ENCODE measurements at places on chromosomes 4 and X. TPM values are rescaled to one million over a fixed set of nuclear protein-coding genes. Genes with fewer than 3 reads are reported as not detected.

The CPLX1 gene
- not detected for total RNA-seq

DNA sequence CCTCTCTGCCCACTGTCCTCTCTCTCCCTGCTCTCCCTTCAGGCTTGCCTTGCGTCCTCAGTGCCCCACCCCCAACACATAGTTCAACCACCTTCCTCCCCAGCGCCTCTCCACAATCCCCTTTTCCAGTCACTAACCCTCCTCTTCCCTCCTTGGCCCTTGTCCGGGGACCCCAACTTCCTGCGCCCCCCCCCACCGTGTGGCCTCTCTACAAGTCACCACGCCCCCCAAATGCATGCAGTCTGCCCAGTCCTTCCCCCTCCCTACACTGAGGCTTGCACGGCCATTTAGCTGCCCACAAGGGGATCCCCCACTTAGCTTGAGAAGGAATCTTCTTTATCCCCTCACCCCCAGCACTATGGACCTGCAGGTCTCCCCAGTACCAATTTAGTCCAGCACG, 569 bp downstream of the CXCR3 start:
- DNase-seq, result no peak

The GAGE12E gene
- not detected for total RNA-seq

The DDX53 gene
- total RNA-seq, result not detected

DNA sequence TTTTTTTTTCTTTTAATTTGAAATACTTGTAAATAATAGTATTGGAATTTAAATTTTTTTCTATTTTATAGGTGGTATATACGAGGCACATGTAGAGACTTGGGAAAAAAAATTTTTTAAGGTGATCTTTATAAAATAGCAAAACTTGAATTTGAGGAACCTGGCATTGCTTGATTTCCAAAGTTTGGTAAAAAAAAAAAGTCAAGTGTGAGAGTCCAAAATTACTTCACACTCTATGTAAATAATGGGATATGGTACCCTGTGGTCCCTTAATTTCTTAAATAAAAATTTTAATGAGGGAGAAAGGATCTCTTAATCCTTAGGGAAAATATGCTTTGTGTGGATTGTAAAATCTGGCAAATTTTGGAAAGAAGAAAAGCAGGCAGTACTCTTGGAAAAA, 19.0 kb downstream of the SPRY1 start:
- DNase-seq, result no peak

- no peak for DNase-seq
These were observed 77.5 kb downstream of the HHIP start for GRCh38 chr4:144723471-144723870.

The PDLIM3 gene
- 3.0 TPM for total RNA-seq

- DNase-seq, result peak; percentile 29
These were observed 107.8 kb upstream of the MCF2 start for GRCh38 chrX:139815771-139816170.

DNA sequence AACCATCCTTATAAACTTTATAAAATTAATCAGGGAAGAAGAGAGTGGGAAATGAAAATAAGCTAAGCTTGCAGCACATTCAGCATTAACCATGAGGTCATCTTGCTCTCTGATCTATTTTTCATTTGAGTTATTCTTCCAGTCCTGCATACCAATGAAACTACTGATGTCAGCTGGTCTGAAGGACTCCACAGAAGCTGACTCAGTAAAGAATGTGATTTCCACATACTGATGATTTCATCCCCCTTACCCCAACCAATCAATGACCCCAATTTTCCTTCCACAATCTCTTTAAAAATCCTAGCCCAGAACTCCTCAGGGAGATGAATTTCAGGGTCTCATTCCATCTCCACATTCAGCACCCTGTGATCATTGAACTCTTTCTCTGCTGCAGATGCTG, 18.8 kb upstream of the DSPP start:
- peak; percentile 86 for DNase-seq

- peak; percentile 85 for DNase-seq
These were observed 219.7 kb downstream of the DCLK2 start for GRCh38 chr4:150297861-150298474.

GRCh38 chr4:4875147-4875546, 15.7 kb downstream of the MSX1 start:
- no peak for DNase-seq

The SMARCA1 gene
- 110 TPM for total RNA-seq

- no peak for DNase-seq
These were observed 49.2 kb upstream of the ELOVL6 start for GRCh38 chr4:110247591-110247990.

DNA sequence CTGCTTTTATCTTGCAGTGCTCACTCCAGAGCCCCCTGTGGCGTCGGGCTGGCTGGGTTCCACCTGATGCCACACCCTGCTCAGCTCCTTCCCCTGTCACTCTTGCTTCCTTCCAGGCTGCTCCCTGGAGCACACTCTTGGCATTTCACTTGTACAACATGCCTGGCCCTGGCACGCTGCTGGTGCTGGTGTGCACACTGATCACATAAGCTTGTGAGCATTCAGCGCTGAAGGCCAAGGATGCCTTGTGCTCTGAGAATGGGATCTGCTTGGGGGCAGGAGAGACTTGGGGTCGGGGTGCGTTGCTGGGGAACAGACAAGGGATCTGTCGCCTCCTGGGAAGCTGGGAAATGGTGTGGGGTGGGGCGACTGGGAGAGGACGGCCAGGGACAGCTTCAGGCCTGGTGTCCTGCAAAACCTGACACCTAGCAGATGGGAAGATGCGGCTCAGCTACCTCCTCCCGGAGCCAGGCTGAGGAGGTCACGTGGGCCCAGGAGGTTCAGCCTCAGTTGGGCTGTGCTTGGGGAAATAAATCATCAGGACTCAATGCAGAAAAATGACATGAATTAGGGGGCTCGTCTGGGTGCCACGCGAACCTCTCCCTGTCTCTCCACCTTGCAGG, 108.5 kb downstream of the PHKA2 start:
- DNase-seq, result no peak

DNA sequence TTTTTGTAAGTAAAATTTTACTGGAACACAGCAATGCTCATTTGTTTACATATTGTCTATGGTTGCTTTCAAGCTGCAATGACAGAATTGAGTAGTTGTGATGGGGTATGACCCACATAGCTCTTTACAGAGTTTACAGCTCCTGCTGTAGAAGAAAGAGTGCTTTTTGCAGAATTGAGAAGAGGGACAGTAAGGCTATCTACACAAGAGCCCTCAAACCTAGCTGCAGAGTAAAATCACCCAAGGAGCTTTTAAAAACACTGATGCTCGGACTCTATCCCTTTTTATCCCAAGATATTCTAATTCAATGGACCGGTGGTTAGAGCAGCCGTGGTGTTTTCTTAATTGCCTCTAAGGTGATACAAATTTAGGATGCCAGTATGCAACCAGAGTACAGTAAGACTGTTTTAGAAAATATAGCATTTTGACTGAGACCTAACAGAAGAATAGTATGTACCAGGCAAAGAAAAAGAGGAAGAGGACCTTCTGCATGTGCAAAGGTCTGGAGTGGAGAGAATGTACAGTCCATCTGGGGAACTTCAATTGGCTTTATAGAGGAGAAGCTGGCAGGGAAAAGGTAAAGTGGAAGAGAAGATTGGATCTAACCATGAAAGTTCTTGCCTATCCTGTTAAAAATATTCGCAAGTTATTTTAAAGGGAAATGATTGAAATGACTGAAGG, 663.6 kb upstream of the CPEB2 start:
- no peak for DNase-seq

The UGT2B10 gene
- not detected for total RNA-seq

- DNase-seq, result no peak
These were observed 13.8 kb upstream of the STBD1 start for GRCh38 chr4:76292730-76293129.

DNA sequence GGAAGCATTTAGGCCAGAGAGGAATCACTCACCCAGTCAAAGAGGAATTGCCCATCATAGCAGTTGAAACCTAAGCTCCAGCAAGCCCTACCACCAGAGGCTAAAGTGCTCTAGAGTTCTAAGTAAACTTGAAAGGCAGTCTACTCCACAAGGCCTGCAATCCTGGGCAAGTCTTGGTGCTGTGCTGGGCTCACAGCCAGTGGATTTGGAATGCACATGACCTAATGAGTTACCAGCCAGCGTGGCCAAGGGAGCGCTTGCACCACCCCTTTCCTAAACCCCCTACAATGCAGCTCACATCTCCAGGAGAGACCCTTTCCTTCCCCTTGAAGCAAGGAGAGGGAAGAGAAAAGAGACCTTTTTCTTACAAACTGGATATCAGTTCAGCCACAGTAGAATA, 445.7 kb downstream of the GASK1B start:
- no peak for DNase-seq

GRCh38 chr4:16025268-16025667, 58.6 kb downstream of the PROM1 start:
- DNase-seq, result no peak

GRCh38 chr4:110998320-110998719, 375.4 kb upstream of the PITX2 start:
- no peak for DNase-seq

DNA sequence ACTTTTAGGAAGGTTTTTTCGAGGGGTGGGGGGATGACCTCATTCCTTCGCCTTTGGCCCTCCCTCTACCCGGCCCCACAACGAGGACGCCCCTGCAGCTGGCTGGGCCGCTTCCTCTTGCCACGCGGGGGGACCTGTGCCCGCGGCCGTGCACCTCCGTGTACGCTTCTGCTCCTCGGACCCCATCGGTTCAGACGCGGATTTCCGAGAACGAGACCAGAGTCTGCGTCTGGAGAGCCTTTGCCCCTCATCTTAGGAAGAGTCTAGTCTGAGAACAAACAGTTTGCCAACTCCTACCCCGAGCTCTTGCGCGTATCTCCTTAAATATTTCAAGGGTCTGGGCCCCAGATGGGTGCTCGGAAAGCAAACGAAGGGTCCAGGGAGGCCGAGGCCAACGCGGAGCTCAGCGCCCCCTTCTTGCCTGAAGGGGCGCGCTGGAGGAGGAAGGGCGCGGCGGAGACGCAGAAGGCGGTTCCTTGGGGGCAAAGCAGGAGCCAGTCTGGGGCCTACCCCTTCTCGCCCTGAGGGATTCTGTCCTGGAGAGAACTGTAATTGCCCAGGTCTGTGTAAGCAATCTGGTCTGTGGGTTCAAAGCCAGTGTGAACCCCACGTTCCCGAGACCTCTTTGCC, 3.9 kb upstream of the SFRP2 start:
- DNase-seq, result no peak

The MAGEA9B gene
- total RNA-seq, result not detected

GRCh38 chrX:9396930-9397329, 67.9 kb upstream of the TBL1X start:
- peak; percentile 18 for DNase-seq

GRCh38 chrX:20080277-20080676, 36.4 kb downstream of the MAP7D2 start:
- DNase-seq, result no peak

The XK gene
- not detected for total RNA-seq

DNA sequence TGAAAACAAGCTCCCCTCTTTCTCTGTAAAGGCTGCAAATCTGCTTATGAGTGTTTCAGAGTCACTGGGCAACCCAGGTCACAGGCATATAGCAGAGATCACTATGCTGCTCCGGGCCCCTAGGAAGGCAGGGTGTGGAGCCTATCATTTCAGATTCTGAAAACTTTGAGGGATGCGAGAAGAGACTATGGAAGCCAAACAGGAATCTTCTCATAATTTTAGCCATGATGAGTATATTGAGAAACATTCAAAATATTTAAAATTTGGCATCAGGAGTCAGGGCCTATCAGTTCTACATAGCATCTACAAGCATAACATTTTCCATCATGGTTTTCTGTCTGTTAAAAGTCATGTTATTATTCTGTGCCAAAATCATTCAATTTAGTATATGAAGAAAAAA, 61.7 kb upstream of the ATXN3L start:
- DNase-seq, result peak; percentile 84

The DRP2 gene
- 0.41 TPM for total RNA-seq

DNA sequence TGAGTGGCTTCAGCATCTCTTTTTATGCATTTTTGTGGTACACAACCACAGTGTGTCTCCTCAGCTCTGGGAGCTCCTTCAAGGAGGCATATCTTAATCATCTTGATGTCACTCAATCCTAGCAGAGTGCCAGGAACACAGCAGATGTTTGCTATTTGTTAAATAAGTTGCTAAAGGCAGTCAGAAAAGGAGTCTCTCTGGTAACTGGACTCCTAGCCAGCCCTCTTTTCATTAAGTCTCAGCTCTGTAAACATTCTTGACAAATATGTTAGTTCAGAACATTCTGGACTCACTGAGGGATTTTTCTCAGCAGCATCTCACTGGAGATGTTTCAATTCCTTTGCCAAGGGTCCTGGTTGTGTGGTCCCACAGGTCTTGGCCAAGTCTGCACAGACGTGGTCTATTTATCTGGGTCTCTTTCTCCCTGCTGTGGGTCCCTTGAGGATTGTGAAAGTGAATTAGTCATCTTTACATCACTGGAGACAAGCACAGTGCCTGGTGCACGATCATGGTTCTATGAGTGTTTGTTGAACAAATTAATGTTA, 20.3 kb upstream of the FAM9C start:
- DNase-seq, result peak; percentile 78

The YY2 gene
- total RNA-seq, result 0.16 TPM

DNA sequence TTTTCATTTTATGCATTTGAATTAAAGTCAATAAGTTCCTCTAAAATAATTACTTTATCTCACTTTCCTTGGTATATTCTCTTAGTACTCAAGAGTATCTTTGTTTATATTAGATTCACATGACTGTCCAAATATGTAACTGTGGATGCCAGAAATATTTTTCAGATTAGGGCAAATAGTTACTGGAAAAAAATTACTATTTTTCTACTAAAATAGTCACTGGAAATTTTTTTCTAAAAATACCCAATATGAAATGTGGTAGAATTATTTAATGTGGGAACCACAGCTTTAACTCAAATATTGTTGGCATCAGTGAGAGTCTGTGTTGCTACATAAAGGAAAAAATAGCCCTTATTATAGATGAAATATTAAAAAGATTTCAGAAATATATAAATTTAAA, 70.4 kb upstream of the NMU start:
- peak; percentile 4 for DNase-seq

DNA sequence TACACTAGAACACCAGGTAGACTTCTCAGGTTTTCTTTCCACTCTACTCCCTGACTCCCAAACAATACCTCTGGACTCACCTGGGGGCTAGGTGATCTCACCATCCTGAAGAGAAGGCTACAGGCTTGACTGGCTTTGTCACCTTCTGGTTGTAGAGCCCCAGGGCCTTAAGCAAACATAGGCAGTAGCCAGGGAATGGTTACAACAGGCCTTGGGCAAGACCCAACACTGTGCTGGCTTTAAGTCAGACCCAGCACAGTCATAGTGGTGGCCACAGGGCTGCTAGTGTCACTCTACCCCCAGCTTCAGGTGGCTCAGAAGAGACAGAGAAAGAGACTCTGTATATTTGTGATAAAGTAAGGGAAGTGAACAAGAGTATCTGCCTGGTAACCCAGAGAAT, 118.1 kb upstream of the EMCN start:
- DNase-seq, result no peak

DNA sequence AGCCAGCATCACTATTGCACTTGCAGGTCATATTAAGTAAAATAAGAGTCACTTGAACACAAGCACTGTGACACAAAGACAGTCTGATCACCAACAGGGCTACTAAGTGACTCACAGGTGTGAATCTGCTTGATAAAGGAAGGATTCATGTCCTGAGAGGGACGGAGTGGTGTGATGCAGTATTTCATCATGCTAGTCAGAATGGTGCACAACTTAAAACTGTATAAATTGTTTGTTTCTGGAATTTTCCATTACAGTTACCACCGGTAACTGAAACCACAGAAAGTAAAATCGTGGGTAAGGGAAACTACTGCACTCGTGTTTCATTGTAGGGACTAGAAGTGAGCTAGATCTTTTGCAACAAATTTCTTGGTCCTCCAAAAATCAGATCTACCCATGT, 109.7 kb downstream of the ELOVL6 start:
- peak; percentile 59 for DNase-seq

All from fibroblast of the aortic adventitia (primary cell).